ENCODE measurements at places on chromosomes 6 and 20.

GRCh38 chr6:100057941-100058340 lies 63.9 kb upstream of the MCHR2 start:
- no peak for DNase-seq

- peak; percentile 56 for DNase-seq
These were observed 97.4 kb upstream of the ELOVL5 start for GRCh38 chr6:53446151-53446550.

DNA sequence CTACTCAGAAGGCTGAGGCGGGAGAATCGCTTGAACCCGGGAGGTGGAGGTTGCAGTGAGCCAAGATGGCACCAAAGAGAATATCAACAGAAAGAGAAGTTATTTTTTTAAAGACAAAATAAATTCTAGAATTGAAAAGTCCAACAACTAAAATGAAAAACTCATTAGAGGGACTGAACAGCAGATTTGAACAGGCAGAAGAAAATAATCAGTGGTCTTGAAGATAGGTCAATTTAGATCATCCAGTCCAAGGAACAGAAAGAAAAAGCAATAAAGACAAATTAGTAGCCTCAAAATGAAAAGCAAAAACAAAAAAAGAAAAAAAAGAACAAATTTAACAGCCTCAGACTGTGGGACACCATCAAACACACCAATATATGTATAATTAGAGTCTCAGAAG lies 6.0 kb downstream of the UQCC1 start:
- DNase-seq = no peak

- no peak for DNase-seq
These were observed 13.5 kb downstream of the DYNLT1 start for GRCh38 chr6:158630938-158631616.

- no peak for DNase-seq
These were observed 239.8 kb upstream of the SULF2 start for GRCh38 chr20:48025051-48025515.

GRCh38 chr6:136024711-136025110 lies 173.2 kb downstream of the PDE7B start:
- DNase-seq = no peak

- no peak for DNase-seq
These were observed 2.1 kb downstream of the MAFB start for GRCh38 chr20:40686893-40687292.

- DNase-seq = no peak
These were observed 21.9 kb downstream of the SLC17A5 start for GRCh38 chr6:73631849-73632248.

GRCh38 chr20:4150070-4150441 lies 134.7 kb upstream of the RNF24 start:
- no peak for DNase-seq

- DNase-seq = no peak
These were observed 43.9 kb downstream of the HDAC2 start for GRCh38 chr6:113927001-113927400.

DNA sequence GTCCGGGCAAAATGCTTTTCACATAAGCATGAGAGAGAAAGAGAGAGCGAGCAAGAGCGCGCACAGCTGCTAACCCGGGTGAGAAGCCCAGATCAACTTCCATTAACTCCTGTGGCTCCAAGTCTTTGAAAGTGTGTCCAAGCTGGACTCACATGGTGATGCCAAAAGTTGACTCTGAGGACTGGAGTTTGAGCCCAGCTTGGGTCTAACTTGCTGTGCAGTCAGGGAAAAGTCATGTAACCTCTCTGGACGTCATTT lies 357.2 kb upstream of the SULF2 start:
- no peak for DNase-seq

- no peak for DNase-seq
These were observed 268.7 kb downstream of the PTPRK start for GRCh38 chr6:128251445-128252340.

- DNase-seq = peak; percentile 44
These were observed 41.2 kb downstream of the PDSS2 start for GRCh38 chr6:107418118-107418517.

DNA sequence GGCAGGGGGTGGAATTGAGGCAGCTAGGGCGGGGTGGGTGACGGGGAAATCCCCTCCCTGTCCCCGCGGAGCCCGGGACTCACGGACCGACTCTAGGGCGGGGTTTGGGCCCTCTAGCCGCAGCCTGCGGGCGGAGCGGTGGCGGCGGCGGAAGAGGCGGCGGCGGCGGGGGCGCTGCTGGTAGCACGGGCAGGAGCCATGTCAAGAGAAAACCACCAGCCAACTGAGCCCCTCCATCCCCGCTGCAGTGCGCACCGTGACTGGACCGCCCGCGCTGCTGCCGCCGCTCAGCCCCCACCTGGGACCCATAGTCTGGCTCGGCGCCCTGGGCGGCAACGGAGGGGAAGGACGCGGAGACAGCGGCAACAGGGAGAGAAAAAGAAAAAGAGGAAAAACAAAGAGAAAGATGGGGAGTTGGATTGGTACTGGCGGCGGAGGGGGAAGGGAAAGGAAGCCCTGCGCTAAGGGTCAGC lies 1.2 kb upstream of the C6orf62 start:
- DNase-seq = peak; percentile 48

DNA sequence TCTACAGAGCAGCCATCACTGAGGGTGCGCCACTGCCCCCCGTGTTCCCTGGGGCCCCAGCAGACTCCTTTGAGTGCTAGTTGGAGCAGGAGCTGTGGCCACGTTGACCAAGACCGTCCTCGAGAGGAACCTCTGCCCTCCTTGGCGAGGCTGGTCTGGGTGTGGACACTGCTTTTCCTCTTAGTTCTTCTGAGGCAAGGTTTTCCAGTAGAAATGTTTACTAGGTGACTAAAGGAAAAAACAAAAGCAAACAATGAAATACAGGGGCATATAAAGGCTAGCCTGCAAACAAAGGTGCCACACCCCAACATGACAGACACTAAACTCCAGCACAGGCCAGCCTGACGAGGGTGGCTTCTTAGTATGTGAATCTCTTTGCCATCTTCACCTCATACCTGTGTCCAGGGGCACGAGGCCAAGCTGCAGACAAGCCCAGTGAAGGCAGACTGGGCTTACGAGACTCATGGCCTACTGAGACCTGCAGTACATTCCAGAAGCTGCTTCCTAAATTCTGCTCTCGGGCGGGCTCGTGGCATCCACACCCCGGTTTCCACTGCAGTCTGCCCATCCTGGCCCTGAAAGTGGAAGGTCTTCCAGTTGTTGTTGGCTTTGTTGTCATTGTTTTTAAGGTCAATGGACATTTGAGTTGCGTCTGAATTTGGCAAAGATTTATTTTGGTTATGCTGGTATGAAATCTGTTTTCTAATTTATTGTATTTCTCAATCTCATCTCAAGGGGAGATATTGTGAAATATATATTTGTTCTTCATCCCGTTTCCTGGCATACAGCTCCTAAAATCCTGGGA lies 39.2 kb downstream of the FAM50B start:
- DNase-seq = no peak

GRCh38 chr6:109824105-109824504 lies 133.0 kb downstream of the FIG4 start:
- no peak for DNase-seq

DNA sequence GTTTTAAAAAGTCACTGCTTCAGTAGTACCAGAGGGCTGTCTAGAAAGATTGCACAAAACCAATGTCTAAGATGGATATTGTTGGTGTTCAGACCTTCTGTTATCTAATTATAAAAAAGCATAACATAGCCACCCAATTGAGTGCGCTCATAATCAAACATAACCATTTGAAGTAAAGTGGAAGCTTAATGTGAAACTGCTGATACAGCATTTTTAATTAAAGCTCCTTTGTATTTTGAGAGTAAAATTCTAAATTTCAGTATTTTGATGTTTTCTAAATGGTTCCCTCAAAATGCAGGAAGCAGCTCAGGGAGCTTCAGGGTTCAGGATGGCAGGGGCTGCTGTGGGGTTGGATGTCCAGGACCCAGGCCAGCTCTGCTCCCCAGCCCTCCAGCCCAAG lies 291.8 kb upstream of the ZFP64 start:
- DNase-seq = no peak

GRCh38 chr6:2899596-2899995 lies 3.5 kb downstream of the SERPINB9 start:
- no peak for DNase-seq

DNA sequence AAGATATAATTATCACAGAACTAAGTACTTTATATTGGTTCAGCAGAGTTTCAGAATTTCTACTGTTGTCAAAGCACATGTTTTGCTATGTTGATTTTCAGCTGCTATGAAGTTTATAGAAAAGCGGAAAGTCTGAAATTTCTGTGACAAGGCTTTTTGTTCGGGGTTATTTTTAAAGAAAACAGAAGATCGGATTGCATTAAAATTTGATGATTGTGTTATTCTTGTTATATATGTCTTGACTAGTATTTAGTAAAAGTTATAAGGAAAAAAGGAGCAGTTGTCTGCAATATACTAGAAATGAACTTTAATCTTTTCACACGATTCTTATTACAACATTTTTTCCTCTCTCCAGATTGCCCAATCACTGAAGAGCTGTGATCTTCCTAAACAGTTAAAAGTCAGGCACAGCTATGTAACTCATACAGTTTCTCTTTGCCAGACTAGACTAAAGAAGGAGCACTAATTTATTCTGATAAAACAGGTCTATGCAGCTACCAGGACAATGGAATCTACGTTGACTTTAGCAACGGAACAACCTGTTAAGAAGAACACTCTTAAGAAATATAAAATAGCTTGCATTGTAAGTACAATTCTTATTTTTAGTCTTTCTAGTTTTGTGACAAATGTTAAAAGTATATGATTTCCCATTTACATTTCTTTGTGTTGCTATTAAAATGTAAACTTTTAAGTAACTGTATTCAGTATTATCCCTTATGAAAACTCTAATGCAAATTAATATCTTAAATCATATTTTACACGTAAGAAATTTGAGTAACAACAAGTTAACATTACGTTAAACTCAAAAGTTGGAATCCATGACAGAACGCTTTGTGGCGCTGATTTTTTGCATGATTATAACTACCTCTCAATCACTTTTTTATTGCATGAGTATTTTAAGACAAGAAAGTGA lies at the start of gene ENPP3:
Gene ENPP3 (plus strand): TSS at position 423 of the 913 bp plus-strand sequence. CDS start 83 bp downstream, at position 506.
- no peak for DNase-seq

GRCh38 chr6:168640768-168641167 lies 199.8 kb downstream of the SMOC2 start:
- no peak for DNase-seq

DNA sequence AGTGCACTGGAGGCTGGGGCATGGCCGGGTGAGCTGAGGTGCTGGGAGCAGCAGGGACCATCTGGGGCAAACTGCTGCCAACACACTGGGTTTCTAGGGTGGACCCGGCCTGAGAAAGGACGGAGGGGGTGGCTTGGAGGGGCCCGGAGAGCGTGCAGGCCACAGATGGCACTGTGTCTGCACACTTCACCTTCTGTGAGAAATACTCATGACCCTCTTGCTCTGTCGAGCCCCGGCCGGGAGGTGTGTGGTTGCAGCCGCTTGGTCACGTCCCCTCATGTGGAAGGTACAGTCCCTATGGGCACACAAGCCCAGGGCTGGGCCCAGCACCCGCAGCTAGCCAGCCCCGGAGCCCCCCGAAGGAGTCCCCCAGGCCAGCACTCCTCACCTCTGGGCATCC lies 59.7 kb downstream of the RBM38 start:
- no peak for DNase-seq

GRCh38 chr20:23456409-23456808 lies 3.7 kb upstream of the CST11 start:
- no peak for DNase-seq

DNA sequence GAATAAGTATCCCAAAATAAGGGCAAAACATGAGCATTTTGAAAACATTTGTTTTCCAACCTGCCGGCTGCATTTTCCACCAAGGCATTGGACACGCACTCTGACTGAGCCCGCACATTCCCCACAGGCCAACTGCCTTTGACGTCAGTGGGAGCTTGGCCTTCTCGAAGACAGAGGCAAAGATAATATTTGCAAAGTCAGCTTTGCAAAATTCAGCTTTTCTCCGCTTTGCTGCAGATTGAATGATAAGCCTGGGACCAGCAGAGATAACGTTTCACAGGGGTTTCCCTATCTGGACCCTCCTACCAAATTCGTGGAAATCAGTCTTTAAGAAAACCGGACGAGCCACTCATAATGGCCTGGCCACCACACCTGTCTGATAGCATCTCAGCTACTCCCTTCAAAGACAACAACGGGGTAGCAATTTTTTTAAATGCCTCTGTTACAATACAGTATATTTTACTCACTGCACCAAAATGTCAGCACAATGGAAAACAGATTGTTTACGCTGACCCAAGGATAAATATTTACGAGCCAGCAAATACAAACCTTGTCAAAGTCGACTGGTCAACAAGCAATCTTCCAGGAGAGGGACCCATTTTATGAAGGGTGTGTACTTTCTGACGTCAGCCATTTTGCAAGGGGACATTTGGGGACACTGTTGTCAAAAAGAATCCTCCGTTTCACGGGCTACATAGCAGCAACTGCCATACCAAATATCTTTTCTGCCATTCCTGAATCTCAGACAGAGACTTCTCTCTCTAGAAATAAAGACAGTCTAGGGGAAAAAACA lies 100.5 kb downstream of the TFAP2A start:
- no peak for DNase-seq

DNA sequence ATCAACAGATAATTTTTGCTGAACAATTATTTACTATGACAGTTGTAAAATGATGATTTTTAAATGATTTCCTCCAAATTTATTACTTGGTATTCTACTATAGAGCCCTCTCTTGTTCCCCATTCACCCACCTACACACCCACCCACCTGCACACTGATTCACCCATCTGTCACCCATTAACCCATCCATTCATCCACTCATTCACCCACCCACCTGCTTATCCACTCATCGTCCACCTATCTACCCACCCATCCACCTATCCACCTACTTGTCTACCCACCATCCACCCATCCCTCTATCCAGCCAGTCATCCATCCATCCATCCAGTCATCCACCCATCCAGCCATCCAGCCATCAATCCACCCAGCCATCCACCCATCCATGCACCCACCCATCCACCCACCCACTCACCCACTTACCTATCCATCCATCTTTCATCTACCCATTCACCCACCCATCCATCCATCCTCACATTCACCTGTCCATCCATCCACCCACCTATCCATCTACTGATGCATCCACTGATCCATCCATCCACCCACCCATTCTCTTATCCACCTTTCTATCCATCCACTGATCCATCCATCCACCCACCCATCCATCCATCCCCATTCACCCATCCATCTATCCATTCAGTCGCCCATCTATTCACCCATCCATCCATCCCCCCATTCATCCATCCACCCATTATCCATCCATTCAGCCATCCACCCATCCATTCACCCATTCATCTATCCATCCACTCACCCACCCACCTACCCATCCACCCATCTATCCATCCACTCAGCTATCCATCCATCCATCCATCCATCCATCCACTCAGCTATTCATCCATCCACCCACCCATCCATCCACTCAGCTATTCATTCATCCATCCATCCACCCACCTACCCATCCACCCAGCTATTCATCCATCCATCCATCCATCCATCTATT lies 72.0 kb downstream of the SYNJ2 start:
- no peak for DNase-seq

DNA sequence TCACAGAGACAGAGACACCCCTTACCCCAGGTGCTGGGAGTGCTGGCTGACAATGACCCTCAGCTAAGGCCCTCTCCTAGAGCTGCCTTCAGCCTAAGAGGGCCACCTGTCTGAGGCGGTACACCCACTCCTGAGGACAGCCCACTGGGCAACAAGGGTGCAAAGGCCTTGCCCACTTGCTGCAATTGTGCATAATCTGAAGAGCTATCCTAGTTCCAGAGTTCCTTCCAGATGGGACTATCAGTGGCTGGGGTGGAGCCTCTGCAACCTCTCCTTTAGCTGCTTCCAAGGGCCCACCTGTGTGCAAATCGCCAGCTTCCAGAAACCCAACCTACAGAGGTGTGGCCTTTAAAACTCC lies 87.5 kb downstream of the PREX1 start:
- DNase-seq = no peak

GRCh38 chr6:8710668-8711431 lies 275.5 kb upstream of the SLC35B3 start:
- no peak for DNase-seq

Measured in Kasumi-1 (cell line).